Kidney (tissue), 22 donors: ENCODE measurements at places on chromosomes 12 and 14. TPM values are rescaled to one million over a fixed set of nuclear protein-coding genes. Genes with fewer than 3 reads are reported as not detected.

- no peaks in the 10 kb centered on the region for H3K36me3 ChIP-seq
- H3K4me3 ChIP-seq = no peak overlapping the region
- no peak overlapping the region for H3K27ac ChIP-seq
- no peaks in the 10 kb centered on the region for H3K27me3 ChIP-seq
- no peaks in the 10 kb centered on the region for H3K4me1 ChIP-seq
Observed at GRCh38 chr14:52538623-52539022, 13.7 kb downstream of the TXNDC16 start.

GRCh38 chr12:62625228-62625627 is 158.6 kb downstream of the MON2 start:
- no peak overlapping the region for H3K4me3 ChIP-seq
- H3K36me3 ChIP-seq = no peaks in the 10 kb centered on the region
- H3K27me3 ChIP-seq = no peaks in the 10 kb centered on the region
- no peak overlapping the region for H3K27ac ChIP-seq
- no peaks in the 10 kb centered on the region for H3K4me1 ChIP-seq

DNA sequence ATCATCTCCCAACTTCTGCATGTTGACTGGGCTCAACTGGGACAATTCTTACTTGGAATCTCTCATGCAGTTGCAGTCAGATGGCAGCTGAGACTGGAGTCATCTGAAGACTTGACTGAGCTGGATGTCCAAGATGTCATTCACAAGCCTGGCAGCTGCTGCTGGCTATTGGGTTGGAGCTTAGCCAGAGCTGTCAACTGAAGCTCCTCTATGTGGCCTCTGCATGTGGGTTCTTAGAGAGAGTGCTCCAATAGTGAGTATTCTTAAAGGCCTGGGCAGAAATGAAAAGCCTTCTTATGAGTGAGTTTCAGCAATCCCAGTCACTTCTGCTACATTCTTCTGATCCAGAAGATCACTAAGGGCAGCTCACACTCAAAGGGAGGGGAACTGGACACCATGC is 440.9 kb downstream of the LRIG3 start:
- no peaks in the 10 kb centered on the region for H3K27me3 ChIP-seq
- no peak for DNase-seq
- H3K27ac ChIP-seq = no peak overlapping the region
- H3K4me1 ChIP-seq = no peaks in the 10 kb centered on the region

DNA sequence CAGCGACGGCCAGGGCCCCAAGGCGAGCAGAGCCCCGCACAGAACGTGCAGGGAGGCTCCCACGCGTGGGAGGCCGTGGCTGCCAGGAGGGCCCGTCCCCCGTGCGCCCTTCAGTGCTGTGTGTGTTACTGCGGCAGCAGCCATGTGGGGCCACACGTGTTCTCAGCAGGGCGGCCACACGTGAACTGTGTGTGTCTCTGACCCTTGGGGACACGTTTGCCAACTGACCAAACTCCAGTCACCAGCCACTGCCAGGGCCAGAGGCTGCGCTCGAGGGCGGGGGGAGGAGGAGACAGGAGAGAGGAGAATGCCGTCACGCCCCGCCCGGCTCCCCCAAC is 57.7 kb downstream of the GALNT9 start:
- peaks cover 2% of the 10 kb centered on the region for H3K27me3 ChIP-seq
- H3K27ac ChIP-seq = no peak overlapping the region
- DNase-seq = no peak
- H3K4me1 ChIP-seq = peaks cover 12% of the 10 kb centered on the region
- no peaks in the 10 kb centered on the region for H3K36me3 ChIP-seq

The GNG2 gene
- total RNA-seq = 35.6 TPM

DNA sequence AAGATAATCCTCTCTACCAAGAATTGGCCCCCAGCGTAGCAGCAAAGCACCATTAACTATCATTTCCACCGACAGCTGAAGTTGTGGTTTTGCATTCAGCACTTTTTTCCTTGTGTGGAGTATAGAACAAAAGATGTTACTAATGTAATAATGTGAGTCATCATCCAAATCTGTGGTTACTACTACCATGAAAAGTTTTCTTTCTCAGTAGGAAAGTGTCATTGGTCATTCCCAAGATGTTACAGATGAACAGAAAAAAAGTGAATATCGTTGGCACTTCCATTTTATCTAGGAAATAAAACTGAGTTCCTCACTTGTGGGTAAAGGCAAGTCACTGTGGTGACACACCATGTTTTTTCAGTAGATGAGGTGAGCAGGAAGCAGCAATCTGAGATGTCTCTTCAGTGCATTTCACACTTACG is 30.3 kb upstream of the IFNG start:
- H3K4me1 ChIP-seq = no peaks in the 10 kb centered on the region
- DNase-seq = no peak
- no peak overlapping the region for H3K27ac ChIP-seq
- H3K4me3 ChIP-seq = no peak overlapping the region
- H3K27me3 ChIP-seq = no peaks in the 10 kb centered on the region

The SDR9C7 gene
- not detected for total RNA-seq

GRCh38 chr12:28933176-28933575 is 215.9 kb upstream of the FAR2 start:
- no peak overlapping the region for H3K4me3 ChIP-seq
- H3K4me1 ChIP-seq = no peaks in the 10 kb centered on the region
- no peaks in the 10 kb centered on the region for H3K27me3 ChIP-seq
- H3K27ac ChIP-seq = no peak overlapping the region

The PSMC6 gene
- total RNA-seq = 66.3 TPM

The RD3L gene
- total RNA-seq = not detected

- no peaks in the 10 kb centered on the region for H3K27me3 ChIP-seq
- H3K4me1 ChIP-seq = peaks cover 2% of the 10 kb centered on the region
- H3K36me3 ChIP-seq = peaks cover 2% of the 10 kb centered on the region
- H3K27ac ChIP-seq = no peak overlapping the region
Observed at GRCh38 chr14:55354500-55354899, 57.1 kb downstream of the ATG14 start.

- no peaks in the 10 kb centered on the region for H3K36me3 ChIP-seq
- no peak overlapping the region for H3K27ac ChIP-seq
- H3K27me3 ChIP-seq = no peaks in the 10 kb centered on the region
Observed at GRCh38 chr12:56806303-56806702, 43.2 kb downstream of the HSD17B6 start.

The SLC5A8 gene
- total RNA-seq = 1.6 TPM

The FLRT2 gene
- 16.6 TPM for total RNA-seq

DNA sequence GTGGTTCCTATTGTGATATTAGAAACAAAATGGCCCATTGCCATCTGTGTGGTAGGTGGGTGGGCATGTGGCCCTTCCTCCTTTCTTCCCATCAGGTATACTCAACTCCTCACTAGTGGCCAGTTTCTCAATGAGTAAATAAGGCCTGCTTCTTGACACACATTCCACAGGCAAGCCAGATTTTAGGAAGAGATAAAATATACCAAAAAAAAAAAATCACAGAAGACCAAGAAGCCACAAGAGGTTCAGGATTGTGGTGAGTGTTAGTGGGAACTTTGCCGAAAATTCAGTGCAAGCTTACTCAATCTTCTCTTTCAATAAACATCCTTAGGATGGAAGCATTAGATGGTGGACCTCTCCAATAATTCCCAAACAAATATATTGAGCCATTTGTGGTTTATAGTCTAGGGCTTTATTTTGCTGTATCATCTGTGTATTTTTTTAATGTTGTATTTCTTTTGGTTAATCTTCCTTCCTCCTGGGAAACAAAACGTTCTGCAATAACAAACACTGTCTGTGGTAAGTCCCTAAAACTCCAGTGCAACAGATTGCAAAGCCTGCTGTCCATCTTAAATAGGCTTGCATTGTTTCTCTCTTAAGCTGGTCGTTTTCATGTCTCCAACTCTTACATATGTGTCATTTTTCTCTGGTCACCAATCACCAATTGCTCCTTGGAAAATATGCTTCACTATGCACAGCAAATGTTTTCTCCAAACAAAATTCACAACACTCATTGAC is 289.9 kb upstream of the KITLG start:
- H3K27ac ChIP-seq = no peak overlapping the region
- H3K4me1 ChIP-seq = no peaks in the 10 kb centered on the region
- H3K36me3 ChIP-seq = no peaks in the 10 kb centered on the region
- DNase-seq = no peak
- no peak overlapping the region for H3K4me3 ChIP-seq
- H3K27me3 ChIP-seq = no peaks in the 10 kb centered on the region

- no peak for DNase-seq
- H3K4me3 ChIP-seq = no peak overlapping the region
Observed at GRCh38 chr14:32865827-32866376, 72.8 kb upstream of the NPAS3 start.

GRCh38 chr12:26226629-26227360 is 31.4 kb downstream of the SSPN start:
- no peak overlapping the region for H3K27ac ChIP-seq
- no peaks in the 10 kb centered on the region for H3K36me3 ChIP-seq
- DNase-seq = peak; percentile 69
- H3K27me3 ChIP-seq = no peaks in the 10 kb centered on the region
- no peaks in the 10 kb centered on the region for H3K4me1 ChIP-seq

DNA sequence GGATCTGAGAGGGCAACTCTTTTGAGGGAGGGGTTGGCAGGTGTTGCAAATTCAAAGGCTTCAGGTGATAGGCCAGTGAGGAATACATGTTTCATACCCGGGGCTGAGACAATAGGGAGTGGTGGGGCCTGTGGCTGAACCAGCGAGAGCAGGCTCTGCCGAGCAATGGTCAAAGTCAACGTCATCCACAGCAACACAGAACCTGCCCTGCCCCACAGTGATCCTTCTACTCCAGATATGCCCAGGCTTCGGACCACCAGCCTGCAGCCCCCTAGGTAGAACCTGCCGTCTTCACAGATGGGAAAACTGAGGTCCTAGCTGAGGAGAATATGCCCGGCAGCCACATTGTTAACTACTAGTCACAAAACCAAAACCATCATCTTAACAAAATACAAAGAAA is 4.1 kb downstream of the SERPINA1 start:
- H3K36me3 ChIP-seq = no peaks in the 10 kb centered on the region
- peaks cover 10% of the 10 kb centered on the region for H3K4me1 ChIP-seq
- no peak overlapping the region for H3K4me3 ChIP-seq
- no peaks in the 10 kb centered on the region for H3K27me3 ChIP-seq
- no peak overlapping the region for H3K27ac ChIP-seq

The GPATCH2L gene
- total RNA-seq = 50.2 TPM

DNA sequence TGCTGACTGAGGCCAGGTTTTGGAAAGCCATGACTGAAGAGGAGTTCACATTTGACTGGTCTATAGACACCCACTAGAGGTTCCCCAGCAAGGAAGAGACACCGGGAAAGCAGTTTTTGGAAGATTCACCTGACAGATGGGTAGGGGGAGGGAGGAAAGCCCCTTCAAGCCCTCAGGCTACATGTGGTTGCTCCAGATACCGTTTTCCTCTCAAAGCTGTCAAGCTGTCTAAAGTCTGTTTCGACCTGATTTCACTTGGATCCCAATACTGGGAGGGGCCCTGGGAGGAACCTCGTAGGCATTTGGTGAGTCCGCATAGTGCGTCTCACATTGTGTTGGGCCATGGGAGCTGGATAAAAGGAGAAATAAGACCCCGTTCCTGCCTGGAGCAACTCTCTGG is 1.7 kb upstream of the LRP1 start:
- H3K4me3 ChIP-seq = no peak overlapping the region
- no peak for DNase-seq
- H3K4me1 ChIP-seq = peaks cover 11% of the 10 kb centered on the region
- no peaks in the 10 kb centered on the region for H3K27me3 ChIP-seq
- peak overlapping the region; percentile 71 for H3K27ac ChIP-seq

- H3K27ac ChIP-seq = no peak overlapping the region
- no peak for DNase-seq
- no peaks in the 10 kb centered on the region for H3K4me1 ChIP-seq
- no peaks in the 10 kb centered on the region for H3K36me3 ChIP-seq
Observed at GRCh38 chr12:91922674-91923073, 223.0 kb downstream of the BTG1 start.

- DNase-seq = no peak
- no peaks in the 10 kb centered on the region for H3K36me3 ChIP-seq
- H3K27me3 ChIP-seq = no peaks in the 10 kb centered on the region
- no peaks in the 10 kb centered on the region for H3K4me1 ChIP-seq
Observed at GRCh38 chr14:84273181-84273580, 1256.8 kb upstream of the FLRT2 start.

The SP1 gene
- total RNA-seq = 126 TPM

The PCED1B gene
- 9.2 TPM for total RNA-seq

DNA sequence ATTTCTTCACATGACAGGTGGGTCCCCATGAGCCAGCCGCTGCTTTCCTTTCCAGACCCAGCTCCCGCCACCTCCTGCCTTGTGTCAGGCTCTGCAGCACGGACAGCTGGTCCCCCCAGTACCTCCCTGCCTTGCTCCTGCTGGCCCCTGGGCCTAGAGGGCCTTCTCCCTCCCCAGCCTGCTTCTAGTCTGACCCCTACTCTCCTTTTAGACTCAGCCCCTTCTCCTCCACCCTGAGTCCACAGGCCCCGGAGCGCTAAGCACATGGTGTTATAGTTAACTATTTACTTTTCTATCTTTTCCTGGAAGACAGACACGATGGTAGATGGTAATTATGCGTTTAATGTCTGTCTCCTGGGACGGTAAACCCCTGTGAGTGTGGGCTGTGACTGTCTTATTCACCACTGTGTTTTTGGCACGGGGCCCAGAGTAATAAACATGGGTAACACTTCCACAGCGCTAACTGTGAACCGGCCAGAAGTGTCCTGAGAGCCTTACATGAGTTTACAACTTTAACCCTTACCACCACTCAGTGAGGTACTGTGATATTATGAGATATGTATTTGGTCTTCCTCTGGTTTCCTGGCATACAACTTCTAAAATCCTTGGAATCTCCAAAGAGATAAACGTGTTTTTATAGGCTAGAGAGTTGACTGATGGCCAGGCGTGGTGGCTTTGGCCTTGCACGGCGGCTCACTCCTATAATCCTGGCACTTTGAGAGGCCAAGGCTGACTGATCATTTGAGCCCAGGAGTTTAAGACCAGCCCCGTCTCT is 41.2 kb downstream of the DGLUCY start:
- peaks cover 7% of the 10 kb centered on the region for H3K4me1 ChIP-seq
- H3K27ac ChIP-seq = peak overlapping the region; percentile 60
- no peaks in the 10 kb centered on the region for H3K36me3 ChIP-seq

DNA sequence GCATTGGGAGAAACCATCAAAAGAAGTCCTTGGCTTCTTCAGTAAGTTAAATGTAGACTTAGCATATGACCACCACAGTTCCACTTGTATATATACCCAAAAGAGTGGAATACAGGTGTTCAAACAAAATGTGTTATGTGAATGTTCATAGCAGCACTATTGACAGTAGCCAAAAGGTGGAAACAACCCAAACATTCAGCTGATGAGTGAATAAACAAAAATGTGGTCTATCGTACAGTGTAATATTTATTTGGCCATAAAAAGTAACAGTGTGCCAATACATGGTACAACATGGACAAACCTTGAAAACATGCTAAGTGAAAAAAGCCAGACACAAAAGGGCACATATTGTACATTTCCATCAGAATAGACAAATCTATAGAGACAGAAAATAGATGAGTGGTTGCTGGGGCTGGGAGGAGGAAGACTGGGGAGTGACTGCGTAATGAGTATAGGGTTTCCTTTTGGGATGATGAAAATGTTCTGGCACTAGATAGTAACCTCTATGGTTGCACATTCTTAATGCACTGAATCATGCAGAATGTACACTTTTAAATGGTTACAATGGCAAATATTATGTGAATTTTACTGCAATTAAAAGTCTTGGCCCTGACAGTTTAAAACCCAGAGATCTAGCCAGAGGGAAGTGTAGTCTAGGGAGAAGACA is 5.5 kb downstream of the ERP29 start:
- DNase-seq = no peak
- no peak overlapping the region for H3K4me3 ChIP-seq
- no peaks in the 10 kb centered on the region for H3K27me3 ChIP-seq
- no peak overlapping the region for H3K27ac ChIP-seq
- no peaks in the 10 kb centered on the region for H3K4me1 ChIP-seq
- H3K36me3 ChIP-seq = peaks cover 32% of the 10 kb centered on the region
